ENCODE measurements at places on chromosomes 6 and 20.

DNA sequence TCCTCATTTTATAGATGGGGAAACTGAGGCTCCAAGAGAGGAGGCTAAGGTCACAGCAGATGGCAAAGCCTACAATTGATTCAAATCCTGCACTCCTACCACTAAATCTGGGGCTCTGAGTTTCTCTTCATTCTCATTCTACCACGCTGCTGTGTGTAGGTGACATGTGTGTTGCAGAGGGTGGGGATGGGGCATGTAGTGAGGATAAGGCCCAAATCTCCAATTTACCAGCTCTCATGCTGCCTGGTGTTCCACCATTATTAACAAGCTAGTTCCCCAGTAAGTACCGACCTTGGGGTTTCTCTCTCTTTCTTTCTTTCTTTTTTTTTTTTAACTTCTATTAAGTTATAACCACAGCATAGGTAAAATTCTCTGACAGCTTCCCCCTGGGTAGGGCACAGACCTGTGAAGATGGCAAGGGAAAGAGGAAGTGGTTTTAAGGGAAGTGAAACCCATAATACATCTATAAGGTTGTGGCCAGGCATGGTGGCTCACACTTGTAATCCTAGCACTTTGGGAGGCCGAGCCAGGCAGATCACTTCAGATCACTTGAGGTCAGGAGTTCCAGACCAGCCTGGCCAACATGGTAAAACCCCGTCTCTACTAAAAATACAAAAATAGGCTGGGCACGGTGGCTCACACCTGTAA lies 13.0 kb upstream of the MATN4 start:
- DNase-seq = no peak

DNA sequence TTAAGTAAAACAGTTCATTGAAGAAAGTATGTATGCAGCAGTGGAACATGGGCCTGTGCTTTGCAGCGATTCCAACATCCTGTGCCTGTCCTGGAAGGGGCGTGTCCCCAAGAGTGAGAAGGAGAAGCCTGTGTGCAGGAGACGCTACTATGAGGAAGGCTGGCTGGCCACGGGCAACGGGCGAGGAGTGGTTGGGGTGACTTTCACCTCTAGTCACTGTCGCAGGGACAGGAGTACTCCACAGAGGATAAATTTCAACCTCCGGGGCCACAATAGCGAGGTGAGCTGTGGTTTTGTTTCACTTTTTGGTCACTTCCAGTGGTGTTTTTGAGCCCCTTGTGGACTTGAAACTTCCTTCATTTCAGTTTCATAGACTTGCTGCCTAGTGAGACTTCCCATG lies 1.7 kb downstream of the TULP4 start:
- no peak for DNase-seq

DNA sequence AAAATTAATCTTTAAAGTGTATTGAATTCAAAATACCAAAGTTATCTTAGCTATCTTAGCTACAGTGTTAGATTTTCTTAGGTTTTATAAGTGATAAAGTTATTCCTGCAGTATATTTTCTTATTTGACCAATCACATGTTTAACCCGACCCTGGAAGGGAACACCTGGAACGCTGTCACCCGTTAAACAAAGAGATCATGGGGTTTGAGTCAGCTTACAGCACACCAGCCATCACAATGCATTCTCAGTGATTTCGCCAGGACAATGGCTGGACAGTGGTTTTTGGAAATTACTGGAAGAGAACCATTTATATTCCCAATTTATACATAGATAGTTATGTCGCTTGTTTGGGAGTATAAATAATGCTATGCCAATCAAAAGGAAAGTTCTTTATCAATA lies 10.5 kb downstream of the C6orf118 start:
- DNase-seq = no peak

DNA sequence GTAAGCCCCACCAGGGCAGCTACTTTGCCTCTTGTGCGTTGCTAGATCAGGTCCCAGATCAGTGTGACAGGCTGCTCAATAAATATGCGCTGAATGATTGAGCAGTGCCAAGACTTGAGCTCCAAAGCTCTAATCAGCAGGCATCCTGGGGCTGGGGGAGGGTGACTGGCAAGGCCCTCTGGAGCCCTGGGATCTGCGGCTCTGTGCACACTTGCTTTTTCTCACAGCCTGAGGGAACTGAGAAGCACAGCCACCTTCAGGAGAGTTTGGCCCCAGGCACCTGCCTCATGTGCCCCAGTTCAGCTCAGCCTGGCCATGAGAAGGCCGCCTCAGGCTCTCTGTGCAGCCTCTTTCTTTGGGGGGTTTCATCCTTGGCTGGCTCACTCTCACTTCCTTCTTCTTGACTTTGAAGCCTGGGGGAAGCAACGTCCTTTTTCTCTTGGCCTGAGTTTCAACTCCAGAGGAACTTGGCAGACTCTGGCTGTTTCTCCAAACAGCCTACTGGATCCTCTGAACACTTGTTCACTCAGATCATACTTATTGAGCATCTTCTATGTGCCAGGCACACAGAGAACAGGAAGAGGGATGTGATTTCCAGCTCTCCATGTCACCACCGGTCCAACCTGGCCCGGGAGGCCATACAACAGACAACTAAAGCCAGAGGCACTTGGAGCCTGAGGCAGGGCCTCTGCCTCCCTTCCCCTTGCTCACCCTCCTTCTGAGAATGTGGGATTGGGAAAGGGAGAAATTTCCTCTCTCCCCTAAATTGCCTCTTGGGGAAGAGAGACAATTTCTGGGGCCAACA lies 114.0 kb downstream of the VEGFA start:
- DNase-seq = no peak

DNA sequence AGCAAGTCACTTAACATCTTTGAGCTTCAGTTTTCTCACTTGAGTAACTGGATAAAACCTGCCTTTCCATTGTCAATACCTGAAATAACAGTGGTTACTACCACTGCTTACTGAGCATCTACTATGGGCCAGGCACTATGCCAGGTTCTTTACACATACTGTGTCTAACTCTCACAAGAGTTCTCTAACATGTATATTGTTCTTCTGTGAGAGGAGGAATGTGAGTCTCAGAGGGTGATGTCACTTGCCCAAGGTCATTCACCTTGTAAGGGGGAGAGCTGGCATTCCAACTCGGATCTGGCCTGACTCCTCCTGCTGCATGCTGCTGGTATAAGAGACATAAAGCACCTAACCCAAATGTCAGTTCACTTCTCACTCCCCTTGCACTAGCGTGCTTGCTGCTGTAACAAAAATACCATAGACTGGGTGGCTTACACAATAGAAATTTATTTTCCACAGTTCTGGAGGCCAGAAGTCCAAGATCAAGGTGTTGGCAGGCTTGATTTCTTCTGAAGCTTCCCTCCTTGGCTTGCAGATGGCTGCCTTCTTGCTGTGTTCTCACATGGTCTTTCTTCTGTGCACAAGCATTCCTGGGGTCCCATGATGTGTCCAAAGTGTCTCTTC lies 21.9 kb upstream of the SGK2 start:
- no peak for DNase-seq

GRCh38 chr20:48349656-48350055 lies 478.1 kb downstream of the PREX1 start:
- no peak for DNase-seq
